Stimulated activated CD8-positive, alpha-beta memory T cell treated with anti-CD3 and anti-CD28 coated beads, Interleukin-4, amount 100 ng/mL, for 24 hours (primary cell): ENCODE measurements at places on chromosomes 2 and 18.

DNA sequence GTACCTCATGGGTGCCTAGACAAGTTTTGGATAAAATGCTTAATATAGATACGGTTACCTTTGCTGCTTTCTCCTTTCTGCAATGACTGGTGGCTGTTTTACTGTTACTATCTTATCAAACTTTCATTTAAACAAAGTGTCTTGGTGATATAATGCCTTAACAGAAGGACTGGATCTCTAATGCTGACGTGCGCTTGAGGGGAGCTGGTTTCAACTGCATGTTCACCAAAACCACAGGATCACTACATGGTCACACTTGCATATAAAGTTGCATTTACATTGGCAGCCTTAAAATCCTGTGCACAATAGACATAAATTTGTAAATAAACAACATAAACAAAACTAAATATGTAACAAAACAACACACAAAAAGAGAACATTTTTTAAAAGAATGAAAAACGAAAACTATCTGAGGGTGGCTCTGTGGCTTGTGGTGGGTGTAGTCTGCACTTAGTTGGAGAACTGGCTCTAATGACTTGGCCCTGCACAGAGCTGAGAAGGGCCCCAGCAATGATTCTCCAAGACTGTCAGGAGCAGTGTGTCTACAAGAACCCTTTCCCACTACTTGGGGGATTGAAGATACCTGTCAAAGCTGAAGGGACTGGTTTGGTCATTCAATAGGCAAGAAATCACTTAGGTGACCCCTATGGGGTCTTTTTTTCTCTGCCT lies 135.5 kb downstream of the UXS1 start:
- DNase-seq: no peak

- DNase-seq: no peak
Observed at GRCh38 chr2:88637464-88637863, 10.2 kb upstream of the EIF2AK3 start.

DNA sequence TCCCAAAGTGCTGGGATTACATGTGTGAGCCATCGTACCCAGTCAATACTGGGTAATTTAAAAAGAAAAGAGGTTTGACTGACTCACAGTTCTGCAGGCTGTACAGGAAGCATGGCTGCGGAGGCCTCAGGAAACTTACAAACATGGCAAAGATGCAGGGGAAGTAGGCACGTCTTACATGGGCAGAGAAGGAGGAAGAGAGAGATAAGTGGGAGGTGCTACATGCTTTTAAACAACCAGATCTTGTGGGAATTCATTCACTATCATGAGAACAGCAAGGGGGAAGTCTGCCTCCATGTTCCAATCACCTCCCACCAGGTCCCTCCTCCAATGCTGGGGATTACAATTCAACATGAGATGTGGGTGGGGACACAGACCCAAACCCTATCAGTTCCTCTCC lies 192.5 kb downstream of the ATAD2B start:
- no peak for DNase-seq

DNA sequence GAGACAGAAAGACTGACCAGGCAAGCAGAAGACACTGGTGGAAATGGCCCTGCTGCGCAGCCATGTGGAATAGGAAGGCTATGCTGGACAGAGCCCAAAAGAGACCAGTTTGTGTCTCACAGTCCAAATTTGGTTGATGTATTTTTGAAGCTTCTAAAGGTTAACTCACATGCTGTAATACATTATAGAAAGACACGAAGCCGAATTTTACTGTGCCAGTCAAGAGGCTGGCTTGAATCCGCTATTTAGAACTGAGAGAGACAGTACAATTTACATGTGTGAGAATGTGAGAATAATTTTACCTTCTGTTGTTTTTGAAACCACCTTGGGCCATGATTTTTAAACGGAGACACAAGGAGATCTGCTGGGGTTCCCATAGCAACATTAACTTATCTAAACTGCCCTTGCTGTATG lies 113.6 kb downstream of the METTL8 start:
- DNase-seq: no peak

- DNase-seq: no peak
Observed at GRCh38 chr2:129074298-129074920, 755.7 kb upstream of the HS6ST1 start.

GRCh38 chr2:133266926-133267590 lies 301.2 kb downstream of the NCKAP5 start:
- DNase-seq: no peak

DNA sequence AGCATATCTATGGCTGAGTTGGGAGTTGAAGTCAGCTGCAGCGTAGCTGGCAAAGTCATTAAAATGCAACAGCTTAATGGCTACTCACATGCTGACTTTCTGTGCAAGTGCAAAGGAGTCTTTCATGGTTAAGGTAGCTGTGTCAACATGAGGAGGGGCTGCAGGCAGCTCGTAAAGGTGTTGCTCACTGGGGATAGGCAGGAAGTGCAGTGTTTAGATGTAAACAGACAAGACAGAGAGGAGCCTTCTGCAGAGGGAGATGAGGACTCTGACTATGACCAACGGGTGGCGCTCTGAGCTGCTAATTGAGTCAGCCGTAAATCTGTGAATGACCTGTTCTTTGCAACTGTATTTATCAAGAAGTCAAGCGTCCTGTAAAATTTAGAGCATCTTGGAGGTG lies 22.3 kb upstream of the CAVIN2 start:
- DNase-seq: no peak

- no peak for DNase-seq
Observed at GRCh38 chr2:3913166-3913565, 209.8 kb downstream of the DCDC2C start.

GRCh38 chr18:45687621-45688020 lies 36.4 kb upstream of the SLC14A1 start:
- DNase-seq: no peak

- no peak for DNase-seq
Observed at GRCh38 chr2:29759360-29759759, 162.0 kb downstream of the ALK start.

DNA sequence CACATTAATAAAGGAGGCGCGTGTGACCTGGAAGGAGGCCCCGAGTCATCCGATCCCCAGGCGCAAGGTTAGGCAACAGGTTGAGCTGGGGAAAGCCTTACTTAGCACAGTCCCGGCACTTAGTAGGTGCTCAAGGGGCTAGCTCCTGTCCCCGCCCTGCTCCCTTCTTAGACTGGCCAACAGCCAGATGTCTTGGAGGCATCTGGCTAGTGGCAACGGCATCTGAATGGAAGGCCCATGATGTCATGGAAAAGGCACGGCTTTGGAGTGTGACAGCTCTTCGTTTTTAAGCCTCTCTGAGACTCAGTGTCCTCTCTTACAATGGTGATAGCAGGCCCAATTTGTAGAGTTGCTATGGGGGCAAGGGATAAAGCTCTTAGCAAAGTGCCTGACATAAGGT lies 258.3 kb downstream of the CYRIA start:
- DNase-seq: no peak

DNA sequence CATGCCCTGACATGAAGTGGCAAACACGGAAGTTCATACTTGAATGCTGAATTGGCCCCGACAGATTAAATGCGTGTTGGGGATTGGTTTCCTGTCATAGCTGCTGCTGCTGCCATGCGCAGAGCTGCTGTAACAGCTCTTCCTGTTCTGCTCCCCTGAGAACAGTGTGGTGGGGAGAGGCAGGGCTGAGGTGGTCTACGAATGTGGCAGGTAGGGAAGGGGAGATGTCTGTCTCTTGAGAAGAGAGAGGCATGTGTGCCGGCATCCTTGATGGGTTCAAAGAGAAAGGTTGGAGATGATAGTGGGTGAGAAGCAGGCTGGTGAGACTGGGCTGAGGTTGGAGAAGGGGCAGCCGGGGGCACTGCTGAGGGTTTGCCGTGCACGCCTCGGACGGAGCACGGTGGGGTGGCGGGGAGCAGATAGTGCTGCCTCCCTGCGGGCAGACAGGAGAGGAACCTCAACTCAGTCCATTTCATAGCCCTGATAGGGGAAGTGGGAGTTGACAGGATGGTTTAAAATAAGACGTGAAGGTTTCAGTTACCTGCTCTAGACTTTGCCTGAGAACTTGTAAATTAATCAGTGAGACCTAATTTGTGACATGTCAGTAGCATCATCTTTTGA lies 46.1 kb downstream of the TMEM185B start:
- peak; percentile 65 for DNase-seq

DNA sequence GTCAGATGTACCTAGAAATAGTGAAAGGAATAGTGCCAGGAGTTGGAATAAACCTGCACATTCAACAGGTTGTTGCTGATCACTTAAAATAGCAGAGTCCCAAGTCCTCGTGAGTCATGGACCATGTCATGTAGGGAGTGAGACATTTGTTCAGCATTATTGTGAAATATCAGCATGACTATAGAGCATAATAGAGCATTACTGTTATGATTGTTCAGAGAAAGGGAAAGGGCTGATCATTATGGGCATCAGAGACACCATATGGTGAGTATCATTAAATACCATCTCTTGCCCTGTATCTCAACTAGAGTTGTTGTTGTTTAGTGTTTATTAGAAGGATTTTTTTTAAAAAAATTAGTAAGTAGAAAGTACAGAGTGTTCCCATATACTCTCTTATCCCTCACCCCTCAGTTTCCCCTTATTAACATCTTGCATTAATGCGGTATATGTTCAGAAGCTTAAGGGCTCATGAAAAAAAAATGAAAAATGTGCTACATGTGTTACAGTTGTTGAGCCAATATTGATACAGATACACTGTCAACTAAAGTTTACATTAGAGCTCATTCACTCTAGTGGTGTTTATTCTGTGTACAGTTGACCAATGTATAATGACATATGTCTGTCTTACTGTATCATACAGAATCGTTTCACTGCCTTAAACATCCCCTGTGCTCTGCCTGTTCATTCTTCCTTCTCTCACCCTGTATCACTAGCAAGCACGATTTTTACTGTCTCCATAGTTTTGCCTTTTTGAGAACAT lies 5.7 kb downstream of the ELAC1 start:
- DNase-seq: no peak

GRCh38 chr18:29218091-29218490 lies 1041.2 kb upstream of the CDH2 start:
- no peak for DNase-seq

- no peak for DNase-seq
Observed at GRCh38 chr2:224941960-224942359, 100.3 kb downstream of the DOCK10 start.

- no peak for DNase-seq
Observed at GRCh38 chr18:75439348-75439747, 11.8 kb upstream of the SMIM21 start.

DNA sequence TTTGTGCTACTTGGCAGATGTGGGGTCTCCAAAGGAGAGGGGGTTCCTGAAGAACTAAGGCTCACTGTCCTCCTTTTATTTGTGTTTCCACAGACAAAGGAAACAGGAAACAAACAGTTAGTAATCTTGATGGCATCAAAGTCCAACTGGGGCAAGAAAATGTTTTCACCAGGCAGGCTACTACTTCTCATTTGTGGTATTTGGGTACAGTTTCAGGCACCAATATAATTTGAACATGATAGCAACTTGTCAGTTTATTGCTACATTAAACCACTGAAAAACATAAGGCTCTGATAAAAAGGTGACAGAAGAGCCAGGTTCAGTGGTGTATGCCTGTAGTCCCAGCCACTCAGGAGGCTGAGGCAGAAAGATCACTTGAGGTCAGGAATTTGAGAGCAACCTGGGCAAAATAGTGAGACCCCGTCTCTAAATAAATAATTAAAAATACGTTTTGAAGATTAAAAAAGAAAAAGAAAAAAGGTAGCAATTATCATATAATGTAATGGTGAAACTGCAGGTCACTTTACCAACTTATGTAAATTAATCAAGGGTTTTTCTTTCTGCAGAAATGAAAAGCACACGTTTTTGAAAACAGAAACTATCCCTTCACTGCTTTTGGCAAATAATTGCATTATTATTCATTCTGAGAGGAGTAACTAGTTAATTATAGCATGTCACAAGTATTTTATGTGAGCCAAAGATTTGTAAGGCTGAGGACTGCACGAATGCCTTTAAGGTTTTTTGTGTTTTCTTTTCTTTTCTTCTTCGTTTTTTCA lies 157.5 kb upstream of the CAVIN2 start:
- DNase-seq: no peak

- no peak for DNase-seq
Observed at GRCh38 chr2:111663471-111664274, 220.3 kb downstream of the ANAPC1 start.

- DNase-seq: no peak
Observed at GRCh38 chr2:125684932-125685331, 971.0 kb upstream of the GYPC start.

DNA sequence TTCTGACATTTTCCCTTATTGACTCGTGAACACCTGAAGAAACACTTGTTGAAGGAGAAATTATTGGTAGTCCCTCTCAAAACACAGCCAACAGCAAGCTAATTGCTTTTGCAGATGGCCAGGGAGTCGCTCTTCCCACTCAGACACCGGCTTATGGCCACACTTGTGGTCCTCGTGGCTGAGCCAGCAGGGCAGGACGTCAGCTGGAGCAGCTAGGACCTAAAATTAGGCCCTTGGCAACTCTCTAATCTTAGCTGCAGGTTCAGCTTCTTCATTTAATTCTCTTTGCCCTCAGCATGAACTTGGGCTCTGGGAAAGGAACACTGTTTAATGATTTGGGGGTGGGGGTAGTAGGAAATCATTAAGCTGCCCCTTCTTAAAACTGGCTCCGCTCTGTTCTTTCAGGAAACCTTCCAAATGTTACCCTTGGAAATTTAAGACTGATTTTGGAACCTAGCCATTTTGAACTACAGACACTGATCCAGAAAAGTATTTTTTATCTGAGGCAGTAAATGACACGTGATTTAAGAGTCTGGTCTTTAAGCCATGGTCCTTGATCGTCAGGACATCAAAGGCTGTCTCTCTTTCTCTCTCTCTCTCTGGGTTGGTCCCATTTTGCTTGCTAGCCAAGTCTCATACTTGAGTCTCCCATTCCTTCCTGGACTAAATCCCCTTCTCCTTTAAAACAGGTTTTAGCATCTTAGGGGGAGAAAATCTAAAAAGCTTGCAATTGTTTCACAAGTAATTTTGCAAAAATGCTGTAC lies 77.5 kb downstream of the CDK15 start:
- no peak for DNase-seq

DNA sequence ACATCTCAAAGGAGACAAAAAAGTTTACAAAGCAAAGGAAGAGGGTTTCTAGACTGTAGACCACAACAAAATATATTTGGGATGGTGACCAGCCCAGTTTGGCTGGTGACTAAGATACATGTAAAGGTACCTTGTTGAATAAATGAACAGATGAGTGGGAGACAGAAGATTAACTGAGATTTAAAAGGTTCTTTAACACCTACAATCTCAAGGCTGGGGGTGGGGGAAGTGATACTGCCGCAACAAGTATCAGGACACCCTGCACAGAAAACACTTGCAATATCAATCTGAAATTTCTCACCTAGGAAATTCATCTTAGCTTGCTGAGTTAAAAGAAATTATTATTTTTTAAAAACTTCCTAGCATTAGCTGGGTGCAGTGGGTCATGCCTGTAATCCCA lies 8.3 kb downstream of the RNF149 start:
- DNase-seq: no peak

GRCh38 chr18:3037423-3037915 lies 24.5 kb upstream of the LPIN2 start:
- DNase-seq: no peak

DNA sequence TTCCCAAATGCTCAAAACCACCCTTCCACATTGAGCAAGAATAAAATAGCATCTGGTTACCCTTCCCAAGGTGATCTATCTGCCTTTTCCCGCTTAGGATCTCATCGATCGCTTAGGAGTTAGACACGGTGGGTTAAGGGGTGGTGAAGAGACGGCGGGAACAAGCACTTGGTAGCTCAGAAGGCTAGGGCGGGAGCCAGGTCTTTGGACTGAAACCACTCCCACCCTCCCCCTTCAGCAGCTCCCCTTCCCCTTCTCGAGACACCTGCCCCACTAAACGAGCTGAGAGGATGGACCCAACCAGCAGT lies 513 bp downstream of the THOC1 start:
- no peak for DNase-seq

GRCh38 chr2:192675681-192676080 lies 480.9 kb upstream of the TMEFF2 start:
- no peak for DNase-seq

- DNase-seq: no peak
Observed at GRCh38 chr2:20509770-20510490, 63.1 kb downstream of the RHOB start.
